Nephron progenitor cell (in vitro differentiated cells): ENCODE measurements at places on chromosomes 1 and 21.

- no peak for DNase-seq
Measured at GRCh38 chr1:60463146-60463545, 389.6 kb upstream of the C1orf87 start.

DNA sequence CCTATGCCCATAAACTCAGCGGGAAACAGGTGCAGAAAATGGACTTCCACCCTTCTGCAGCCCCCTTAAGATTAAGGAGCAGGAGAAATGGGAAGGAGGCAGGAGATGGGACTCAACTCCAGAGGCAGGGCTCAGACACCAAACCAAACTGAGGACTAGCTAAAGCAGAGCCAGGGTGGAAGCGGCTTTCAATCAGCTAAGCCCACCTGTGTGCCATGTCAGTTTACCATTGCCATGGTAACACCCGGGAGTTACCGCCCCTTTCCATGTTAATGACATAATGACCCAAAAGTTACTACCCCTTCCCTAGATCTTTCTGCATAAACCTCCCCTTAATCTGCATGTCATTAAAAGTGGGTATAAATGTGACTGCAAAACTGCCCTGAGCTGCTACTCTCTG, 653.5 kb downstream of the PTPRU start:
- DNase-seq = no peak

GRCh38 chr21:41957991-41958766, 4.4 kb upstream of the C2CD2 start:
- DNase-seq = no peak

DNA sequence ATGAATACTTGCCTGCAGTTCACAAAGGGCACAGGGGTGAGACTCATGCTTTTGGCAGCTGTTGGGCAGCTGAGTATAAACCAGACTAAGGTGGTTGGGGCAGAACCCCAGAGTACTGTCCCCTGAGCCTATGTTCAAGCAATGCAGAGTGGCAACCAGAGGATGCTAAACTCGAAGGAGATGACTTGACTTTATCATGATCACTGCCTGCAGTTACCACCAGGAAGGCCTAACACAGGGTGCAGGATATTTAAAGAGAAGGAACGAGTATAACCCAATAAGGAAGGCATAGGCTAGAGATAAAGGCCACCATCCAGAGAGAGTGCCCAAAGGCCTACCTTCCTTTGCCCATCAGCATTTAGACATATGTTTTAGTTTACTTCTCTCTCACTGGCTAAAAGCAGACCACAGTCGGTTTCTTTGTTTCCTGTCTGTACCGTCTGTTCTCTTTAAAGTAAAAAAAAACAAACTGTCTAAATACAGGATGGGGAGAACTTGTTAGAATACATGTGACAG, 83.3 kb downstream of the MPZL1 start:
- DNase-seq = no peak

DNA sequence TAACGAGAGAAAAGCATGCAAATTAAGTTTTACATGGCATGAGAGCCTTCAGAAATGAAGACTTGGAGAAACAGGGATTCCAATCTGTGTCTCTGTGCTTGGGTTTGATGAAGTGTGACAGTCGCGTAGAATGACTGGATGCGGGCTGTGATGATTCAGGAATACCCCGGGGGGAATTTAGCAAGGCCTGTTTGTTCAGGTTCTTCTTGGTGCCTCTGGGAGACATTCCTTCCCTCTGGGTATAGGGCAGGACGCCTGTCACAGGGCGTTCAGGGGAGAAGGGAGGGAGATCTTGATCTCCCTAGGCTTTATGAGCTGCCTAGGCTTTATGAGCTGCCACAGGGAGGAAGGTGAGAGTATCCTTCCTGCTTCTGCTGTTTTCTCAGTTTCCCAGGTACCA, 36.6 kb downstream of the DOP1B start:
- DNase-seq = no peak

DNA sequence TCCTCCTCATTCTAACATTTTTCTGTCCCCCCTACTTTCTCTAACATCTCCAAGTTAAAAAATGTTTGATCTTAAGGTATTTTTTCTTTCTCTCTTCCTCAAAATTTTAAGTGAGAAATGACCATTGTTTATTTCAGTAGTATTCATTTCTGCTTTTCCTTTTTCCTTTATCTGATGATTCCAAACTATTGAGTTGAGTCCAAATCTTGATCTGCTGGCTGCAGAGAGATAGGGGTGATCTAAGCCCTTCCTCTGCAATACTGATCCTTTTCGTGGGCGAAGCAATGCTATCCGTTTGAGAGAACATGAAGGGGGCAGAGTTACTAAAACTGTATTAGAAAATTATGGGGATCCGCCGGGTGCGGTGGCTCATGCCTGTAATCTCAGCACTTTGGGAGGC, 516 bp upstream of the NMNAT2 start:
- DNase-seq = no peak

- peak; percentile 71 for DNase-seq
Measured at GRCh38 chr1:22673486-22674409, 20.7 kb downstream of the C1QB start.

- DNase-seq = peak; percentile 84
Measured at GRCh38 chr1:94925561-94926125, 1.3 kb downstream of the CNN3 start.

- DNase-seq = no peak
Measured at GRCh38 chr1:219897914-219898313, 30.4 kb downstream of the SLC30A10 start.

- DNase-seq = no peak
Measured at GRCh38 chr21:40049031-40049930, 182.0 kb downstream of the PCP4 start.

DNA sequence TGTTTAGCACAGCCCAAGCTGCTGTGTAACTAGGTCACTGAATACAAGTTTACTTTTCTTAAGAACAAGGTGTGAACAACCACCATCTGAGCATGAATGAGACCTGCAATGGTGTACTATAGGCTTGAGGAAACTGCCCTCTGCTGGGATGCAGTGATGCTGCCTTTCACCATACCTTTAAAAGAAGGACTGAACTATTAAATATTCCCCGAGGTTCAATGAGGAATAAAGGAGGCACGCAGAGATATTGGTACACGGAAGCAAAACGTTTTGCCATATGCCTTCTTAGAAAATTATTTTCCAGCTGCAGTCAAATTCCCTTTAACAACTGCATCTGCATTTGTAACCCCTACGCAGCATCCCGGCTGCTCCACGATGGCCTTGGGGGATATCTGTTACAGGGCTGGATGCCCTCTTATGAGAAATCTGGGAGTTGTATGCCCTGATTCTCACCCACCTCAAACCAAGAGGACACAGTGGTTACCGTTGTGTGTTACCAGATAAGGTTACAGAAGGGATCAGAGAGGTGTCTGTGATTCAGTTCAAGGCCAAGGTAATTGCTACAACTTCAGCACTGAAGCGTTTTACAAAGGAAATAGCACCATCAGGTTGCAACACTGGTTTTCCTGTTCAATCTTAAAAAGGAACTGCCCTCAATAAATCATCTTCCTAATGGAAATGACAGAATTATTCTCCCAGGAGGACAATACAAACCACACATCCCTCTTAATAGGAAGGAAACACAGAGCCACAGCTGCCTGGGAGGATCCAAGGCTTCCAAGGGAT, 470.5 kb downstream of the LTN1 start:
- no peak for DNase-seq

GRCh38 chr1:94783342-94784189, 36.6 kb upstream of the SLC44A3 start:
- no peak for DNase-seq

GRCh38 chr1:190754666-190755065, 277.0 kb upstream of the BRINP3 start:
- DNase-seq = no peak

GRCh38 chr1:105210747-105211146, 1461.0 kb downstream of the AMY1C start:
- DNase-seq = no peak

- no peak for DNase-seq
Measured at GRCh38 chr1:175129182-175129581, 61.5 kb downstream of the TNN start.

DNA sequence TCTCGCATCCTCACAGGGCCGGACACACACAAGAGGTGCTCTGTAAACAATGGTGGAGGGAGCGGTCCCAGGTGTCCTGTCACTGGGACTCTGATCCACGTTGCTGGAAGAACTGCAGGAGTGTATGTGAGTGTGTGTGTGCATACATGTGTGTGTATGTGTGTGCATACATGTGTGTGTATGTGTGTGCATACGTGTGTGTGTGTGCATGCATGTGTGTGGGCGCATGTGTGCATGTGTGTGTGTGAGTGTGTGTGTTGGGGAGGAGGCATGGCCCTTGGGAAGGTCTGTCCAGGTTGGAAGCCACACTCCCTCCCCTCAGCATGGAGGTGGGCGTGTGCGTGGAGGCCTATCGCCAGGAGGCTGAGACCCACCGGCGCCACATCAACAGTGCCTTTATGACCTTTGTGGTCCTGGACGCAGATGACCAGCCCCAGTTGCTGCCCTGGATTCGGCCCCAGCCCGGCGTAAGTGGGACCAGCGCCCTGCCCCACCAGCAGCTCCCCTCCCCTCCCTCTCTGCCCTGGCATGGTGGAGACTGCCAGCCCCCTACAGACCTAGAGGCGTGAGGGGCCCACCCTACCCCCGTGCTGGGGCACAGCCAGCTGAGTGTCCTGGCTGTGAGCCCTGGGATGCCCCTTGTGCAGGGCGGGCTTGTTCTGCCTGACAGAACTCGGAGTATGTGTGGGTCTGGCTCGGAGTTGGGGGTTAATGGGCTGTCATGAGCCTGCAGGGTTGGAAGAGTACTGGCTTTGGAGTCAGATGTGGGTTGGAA, 22.2 kb downstream of the FAM151A start:
- DNase-seq = peak; percentile 38

GRCh38 chr1:199122532-199123311, 483.9 kb downstream of the PTPRC start:
- no peak for DNase-seq

DNA sequence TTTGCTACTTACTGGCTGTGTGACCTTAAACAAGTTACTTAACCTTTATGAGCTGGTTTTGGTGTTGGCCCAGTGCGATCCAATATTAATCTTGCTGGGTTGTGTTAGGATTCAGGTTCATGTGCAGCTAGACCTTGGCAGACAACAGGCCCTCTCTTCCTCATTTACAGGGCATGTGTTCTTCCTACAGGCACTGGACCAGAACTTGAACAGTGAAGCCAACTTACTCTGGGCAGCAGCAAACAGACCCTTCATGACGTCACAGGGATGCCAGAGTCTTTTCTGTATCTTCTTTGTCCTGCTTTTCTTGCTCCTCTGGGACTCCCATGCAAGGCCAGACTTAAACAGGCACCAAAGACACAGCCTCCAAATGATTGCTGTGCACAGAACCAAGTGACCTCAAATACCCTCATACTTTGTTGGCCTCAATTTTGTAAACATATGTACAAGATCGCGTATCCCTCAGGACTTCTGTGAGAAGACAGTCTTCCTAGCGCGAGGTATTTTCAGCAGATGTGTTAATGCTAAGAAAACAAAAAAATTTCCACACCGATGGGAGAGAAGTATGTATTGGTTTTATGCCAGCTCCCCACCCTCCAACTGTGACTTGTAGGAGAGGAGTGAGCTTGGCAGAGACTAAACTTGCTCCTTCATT, 73.7 kb downstream of the URB2 start:
- DNase-seq = no peak

GRCh38 chr1:24279590-24280232, 39.4 kb upstream of the GRHL3 start:
- DNase-seq = no peak

GRCh38 chr21:46038871-46039397, 57.4 kb downstream of the COL6A1 start:
- DNase-seq = no peak

DNA sequence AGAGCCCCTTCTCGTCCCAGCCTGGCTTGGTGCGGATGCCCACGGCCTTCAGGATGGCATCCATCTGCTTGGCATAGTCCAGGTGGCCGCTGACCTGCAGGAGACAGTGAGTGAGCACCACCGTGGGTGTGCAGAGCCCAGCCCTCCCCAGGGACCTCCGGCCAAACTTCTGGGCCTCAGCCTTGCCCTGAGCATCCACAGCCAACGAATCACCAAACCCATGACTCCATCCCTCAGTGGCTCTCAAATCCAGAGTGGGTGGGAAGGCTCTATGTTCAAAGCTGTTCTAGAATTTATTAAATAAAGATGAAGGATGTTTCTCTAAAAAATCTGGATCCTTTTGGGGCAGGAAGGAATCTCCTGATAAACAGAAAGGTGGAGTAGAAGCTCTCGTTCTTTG, 18.7 kb downstream of the HTR6 start:
- no peak for DNase-seq

DNA sequence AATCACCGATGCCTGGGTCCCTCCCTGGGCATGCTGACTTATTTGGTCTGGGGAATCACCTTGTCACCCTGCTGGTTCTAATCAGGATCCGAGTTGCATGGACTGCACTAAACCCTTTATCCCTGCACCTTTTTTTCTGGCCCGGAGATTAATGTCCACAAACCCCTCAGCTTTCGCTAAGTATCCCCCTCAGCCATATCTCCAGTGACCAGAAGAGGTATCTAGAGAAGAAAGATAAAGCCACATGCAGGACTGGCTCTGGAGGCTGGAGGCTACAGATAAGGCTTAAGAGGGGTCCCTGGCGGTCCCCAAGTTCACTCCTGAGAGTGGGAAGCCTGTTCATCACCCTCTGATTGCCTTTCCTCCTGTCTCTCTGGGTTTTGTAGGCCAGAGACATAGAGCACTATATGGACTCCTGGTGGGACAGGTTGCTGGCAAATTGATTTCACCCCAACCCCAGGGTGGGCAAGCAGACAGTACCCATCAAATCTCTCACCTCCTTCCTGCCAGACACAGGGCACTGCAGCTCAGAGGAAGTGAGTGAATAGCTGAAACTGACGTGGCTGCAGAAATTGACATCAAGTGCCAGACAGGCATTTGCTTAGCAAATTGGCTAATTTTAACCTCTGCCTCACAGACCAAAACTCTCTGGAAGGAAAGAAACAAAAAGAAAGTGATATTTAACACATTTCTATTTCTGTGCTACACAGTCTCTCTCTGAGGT, 38.8 kb downstream of the HMGB4 start:
- no peak for DNase-seq

DNA sequence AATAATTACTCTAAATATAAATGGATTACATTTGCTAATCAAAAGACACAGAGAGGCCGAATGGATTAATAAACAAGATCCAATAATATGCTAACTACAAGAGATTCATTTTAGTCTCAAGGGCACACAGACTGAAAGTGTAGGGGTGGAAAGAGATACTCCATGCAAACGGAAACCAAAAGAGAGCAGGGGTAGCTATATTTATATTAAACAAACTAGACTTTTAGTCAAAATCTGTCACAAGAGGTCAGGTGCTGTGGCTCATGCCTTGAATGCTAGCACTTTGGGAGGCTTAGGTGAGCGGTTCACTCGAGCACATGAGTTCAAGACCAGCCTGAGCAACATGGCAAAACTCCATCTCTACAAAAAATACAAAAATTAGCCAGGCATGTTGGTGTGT, 33.6 kb upstream of the DISP1 start:
- no peak for DNase-seq

- DNase-seq = no peak
Measured at GRCh38 chr1:117633423-117633822, 27.6 kb downstream of the TENT5C start.

- no peak for DNase-seq
Measured at GRCh38 chr1:70485624-70486023, 74.6 kb downstream of the CTH start.
